ENCODE measurements at places on chromosomes 6 and 20.

DNA sequence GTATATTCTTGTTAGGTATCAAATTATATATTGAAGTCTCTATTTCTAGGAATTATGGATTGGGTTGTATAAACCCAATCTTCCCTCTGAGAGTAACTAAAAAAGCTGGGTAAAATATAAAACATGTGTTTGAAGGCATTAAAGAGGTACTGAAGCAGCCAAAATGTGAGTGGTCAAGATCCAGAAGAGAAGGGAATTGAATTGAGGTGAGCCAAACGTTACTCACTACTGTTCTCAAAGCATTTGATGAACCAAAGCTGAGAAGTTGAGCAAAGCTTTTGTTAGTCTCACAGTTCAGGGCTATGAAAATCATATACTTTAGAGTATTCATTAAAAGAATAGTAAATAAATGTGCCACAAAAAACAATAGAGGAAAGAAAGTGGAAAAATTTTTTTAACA, 365.8 kb downstream of the BCKDHB start:
- DNase-seq: no peak

- no peak for DNase-seq
Observed at GRCh38 chr20:55116598-55116997, 641.2 kb downstream of the DOK5 start.

- DNase-seq: no peak
Observed at GRCh38 chr6:113888956-113889630, 31.9 kb downstream of the MARCKS start.

DNA sequence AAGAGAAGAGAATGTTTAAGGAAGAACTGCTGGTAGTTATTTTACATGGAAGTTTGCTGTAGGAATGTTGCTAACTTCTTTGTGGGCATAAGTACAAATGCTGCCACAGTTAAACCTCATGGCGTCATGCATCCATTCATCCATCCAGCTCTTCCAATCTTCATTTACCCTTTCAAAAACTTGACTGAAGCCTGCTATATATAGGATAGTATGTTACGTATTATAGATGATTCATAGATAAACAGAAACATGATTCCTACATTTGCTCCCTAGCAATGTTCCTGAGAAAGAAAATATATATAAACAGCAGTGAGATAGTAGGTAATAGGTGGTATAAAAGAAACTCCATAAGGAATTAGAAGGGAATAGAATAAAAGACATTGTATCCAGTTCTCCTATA, 93.7 kb downstream of the NDUFAF5 start:
- no peak for DNase-seq

GRCh38 chr20:34747479-34747878, 43.3 kb downstream of the TP53INP2 start:
- DNase-seq: no peak

DNA sequence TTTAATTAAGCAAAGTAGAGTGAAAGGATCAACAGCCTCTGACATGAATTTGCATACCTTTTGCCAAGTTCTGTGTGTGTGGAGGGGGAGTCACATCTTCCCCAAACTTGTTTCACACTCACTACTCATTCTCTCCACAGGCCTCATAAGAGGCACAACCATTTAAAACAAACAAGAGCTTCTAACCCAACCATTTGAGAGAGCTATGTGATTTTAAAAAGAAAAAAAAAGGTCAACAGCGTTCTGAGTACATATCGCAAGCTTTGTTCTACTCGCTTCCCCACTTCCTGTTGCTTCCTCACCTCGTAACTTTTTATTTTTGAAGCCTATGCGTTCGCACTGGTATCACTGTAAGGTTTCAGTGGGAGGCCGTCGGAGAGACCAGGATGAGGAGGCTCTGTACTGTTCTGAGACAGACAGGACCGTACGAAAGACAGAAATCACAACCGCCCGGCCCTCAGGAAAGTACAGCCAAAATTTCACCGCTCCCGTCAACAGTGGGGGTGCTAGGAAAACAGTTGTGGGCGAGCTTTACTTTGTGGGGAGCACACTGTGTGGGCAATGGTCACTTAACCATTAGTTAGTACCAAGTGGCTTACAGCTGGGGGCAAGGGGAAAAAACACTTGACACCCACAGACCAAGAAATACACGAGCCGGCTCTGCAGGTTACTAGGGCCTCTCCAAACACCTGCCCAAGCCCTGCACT, 61.3 kb downstream of the TRERF1 start:
- no peak for DNase-seq

DNA sequence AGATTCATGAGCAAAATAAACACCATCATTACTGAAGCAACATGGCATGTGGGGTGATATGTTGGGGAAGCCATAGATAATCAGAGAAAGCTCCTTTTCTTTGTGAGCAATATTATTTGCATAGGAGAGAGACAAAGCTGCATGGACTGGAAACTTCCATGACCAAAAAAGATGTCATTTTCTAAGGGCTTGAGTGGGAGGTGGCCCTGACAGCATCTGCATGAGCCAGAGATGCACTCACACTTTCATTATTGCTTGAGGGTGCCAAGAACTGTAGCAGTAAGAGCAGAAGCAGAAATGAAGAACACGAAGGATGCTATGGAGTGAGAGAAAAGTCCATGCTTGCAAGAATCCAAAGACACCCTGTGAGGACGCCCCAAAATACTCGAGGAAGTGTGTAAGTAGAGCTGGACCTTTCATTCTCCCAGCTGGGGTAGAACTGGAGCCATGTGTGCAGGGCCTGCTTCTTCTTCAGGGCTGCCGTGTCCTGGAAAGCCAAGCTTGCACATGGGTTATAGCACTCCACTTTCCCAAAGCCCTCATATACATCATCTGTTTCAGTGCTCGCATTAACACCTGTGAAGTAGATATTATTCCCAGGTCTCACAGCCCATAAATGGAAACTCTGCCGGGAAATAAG, 851.2 kb downstream of the DHX35 start:
- no peak for DNase-seq

- DNase-seq: no peak
Observed at GRCh38 chr20:57433657-57434389, 42.6 kb downstream of the RBM38 start.

DNA sequence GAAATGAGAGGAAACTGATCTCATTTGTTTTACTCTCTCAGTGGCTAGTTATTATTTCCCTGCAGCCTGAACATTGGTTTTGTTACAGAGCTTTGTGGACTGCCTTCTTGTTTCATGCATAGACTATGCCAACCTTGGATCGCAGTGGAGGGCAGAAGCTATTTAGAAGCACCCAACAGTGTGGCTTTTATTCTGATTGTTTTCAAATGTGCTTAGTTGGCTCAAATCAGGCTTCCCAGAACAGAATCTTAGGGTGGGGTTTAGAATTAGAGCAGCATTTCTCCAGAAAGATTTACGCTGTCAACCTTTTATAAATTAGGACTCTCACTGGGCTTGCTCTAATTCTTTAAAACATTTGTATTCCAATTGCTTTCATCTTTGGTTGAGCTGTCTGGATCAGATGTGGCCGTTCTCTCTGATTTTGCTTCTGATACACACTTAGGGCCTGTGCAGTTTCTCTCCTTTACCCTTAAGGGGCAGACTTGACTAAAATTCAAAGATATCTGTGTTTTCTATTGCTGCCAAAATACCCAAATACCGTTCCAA, 210.3 kb downstream of the BCKDHB start:
- no peak for DNase-seq

DNA sequence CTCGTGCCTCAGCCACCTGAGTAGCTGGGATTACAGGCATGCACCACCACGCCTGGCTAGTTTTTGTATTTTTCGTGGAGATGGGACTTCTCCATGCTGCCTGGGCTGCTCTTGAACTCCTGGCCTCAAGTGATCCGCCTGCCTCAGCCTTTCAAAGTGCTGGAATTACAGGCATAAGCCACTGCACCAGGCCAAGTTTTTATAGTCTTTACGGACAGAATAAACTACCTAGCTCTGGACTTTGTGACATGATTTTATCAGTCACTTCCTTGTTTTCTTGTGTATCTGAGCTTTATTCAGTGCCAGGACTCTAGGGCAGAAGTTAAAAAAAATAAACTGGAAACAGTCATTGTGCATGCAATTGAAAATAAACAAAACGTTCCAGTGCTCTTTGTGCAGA, 46.7 kb upstream of the RALGAPA2 start:
- DNase-seq: no peak

DNA sequence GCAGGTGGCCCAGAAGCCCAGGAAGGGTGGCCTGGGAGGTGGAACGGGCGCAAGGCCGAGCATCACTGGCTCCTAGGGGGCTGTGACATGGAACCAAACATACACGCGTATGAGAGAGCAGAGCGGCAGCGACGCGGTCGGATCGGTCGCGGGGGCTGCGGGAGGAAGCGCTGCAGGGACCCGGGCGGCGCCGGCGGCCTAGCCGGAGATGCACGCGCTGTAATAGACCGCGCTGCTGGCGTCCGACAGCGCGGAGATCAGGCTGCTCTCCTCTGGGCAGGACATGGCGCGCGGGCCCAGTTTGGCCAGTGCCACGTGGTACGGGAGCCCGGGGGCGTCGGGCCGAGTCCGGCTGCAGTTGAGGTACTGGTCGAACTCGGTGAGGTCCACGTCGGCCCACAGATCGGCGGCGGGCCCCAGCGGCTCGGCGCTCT, 1.5 kb downstream of the SOX18 start:
- DNase-seq: no peak

DNA sequence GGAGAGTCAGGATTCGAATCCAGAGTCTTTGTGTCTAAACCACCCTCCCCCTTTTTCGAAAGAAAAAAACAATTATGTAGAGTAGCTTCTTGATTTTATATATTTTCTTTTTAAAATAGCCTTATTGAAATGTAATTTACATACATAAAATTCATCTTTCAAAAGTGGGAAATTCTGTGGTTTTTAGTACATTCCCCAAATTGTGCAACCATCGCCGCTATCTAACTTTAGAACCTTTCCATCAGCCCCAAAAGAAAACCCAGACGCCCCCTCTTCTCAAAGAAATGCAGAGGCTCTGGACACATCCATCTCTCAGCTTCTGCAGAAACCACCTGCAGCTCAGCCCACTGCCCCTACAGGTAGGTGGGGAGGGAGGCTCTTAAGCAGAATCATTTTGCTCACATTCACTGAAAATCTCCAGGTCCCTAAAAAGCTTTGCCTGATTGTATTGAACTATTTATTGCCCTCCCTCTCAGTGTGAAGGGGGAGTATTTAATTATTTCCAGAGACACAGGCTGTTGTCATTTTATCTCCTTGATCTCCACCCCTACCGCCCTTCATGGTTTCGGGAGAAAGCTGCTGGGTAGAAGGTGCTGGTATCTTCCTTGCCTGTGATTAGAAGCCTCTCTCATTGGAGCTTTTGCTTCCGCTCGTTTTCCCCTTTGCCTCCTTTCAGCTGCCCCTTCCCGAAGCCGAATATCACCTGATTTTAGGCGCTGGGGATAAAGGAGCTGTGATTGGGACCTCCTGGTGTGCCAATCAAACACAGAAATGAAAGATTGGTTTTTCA, 68.7 kb upstream of the KCNG1 start:
- no peak for DNase-seq

- no peak for DNase-seq
Observed at GRCh38 chr6:33123732-33124524, 48.1 kb downstream of the HLA-DPB1 start.
